ENCODE measurements at places on chromosomes 5 and 9. TPM values are rescaled to one million over a fixed set of nuclear protein-coding genes. Genes with fewer than 3 reads are reported as not detected.

Gene MORN5
- total RNA-seq = not detected

Gene PCDHA9
- 0.25 TPM for total RNA-seq

GRCh38 chr5:174327317-174327864 is 281.9 kb downstream of the NSG2 start:
- no peak for DNase-seq

DNA sequence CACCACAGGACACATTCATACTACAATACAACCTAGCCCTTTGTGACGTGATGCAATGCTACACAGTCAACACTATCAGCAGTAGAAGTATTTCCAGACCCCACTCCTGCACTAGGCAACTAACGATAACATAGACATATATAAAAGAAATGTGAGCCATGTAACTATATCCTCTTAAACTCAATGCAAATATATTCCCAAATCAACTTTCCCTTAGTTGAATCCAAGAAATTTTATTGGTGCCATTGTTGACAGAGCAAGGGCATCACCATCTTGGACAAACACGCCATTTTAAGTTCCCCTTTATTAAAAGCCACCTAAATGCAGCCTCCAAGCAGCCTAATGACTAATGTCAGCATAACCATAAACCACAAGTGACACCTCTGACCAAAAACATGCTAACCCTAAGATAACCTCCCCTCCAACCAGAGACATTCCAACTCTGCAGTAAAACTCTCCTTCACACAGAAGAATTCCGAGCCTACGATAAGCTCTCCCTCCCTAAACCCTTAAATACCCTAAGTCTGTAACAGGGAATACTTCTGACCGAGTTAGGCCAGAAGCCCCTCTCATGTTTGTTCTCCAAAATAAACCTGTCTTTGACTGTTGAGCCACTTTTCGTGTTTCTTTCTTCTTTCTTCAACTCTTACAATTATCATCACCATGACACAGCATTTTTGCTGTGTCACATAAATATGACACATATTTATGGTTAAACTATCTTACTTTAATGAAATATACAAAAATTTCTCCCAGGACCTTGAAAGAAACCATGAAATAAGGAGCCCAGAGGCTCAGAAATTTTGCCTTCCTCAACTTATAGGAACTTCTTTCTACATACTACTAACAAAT is 1497.8 kb downstream of the EFNA5 start:
- DNase-seq = no peak

GRCh38 chr9:110846215-110846614 is 177.6 kb downstream of the MUSK start:
- no peak for DNase-seq

GRCh38 chr5:24819841-24820240 is 175.1 kb upstream of the CDH10 start:
- no peak for DNase-seq
